Vagina (tissue), 2 donors: ENCODE measurements at places on chromosomes 16 and 17.

- no peak for DNase-seq
Measured at GRCh38 chr17:5557990-5558389, 26.3 kb downstream of the NLRP1 start.

DNA sequence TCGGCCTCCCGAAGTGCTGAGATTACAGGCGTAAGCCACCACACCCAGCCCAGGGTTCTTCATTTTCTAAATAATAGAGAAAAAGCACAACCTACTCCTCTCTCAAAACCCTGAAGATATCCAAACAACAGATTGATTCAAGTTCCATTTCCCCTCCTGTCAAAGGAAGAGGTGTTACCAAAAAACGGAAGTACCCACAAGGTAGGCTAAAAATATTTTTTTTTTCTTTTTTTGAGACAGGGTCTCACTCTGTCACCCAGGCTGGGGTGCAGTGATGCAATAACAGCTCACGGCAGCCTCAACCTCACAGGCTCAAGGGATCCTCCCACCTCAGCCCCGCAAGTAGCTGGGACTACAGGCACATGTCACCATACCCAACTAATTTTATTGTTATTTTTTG lies 18.9 kb downstream of the UTP6 start:
- no peak for DNase-seq

DNA sequence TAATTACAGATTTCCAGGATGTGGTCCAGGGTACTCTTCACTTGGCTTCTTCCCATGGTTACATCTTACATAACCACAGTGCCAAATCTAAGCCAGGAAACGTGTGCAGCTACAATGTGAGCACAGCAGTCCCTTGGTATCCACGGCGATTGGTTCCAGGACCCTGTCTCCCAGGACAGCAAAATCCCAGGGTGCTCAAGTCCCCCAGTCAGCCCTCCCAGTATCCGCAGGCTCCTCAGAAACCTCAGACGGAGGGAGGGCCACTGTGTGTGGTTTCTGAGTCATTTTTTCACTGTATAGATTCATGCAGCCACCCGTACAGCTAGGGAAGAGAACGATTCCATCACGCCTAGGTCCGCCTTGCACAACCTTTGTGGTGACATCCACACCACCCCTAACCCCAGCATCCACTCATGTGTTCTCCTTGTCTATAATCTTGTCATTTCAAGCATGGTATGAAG lies 11.1 kb upstream of the ATP2C2 start:
- no peak for DNase-seq

DNA sequence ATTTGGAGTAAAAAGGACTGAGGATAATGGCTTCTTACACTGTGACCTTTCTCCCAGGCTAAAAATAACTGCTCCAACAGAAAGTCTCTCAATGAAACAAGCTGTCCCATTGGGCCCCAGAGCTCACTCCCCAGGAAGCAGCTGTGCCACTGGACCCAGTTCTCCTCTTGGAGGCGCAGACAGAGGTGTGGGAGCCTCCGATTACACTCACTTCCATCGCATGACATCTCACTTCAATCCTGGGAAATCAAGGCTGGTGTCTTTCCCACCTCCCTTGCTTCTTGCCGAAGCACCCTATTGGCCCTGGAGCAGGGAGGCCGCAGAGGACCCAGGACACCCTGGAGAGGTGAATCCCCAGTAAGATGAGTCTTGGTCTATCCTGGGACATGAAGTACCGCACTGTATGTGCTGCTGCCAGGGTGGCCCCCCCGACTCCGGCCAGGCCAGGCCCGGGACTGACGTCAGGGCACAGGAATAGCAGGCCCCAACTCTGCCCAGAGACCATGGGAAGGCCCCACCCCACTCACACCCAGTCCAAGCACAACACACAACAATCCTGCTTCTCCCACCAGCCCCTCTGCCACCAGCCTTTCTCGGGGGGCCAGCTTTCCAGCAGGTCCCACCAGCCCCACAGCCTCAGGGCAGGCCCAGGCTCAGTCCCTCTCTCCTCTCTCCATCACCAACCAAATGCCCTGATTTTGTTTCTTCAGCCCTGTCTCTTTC lies 29.5 kb downstream of the SRL start:
- DNase-seq = no peak

- no peak for DNase-seq
Measured at GRCh38 chr17:43671031-43671692, 9.4 kb upstream of the MEOX1 start.

- DNase-seq = no peak
Measured at GRCh38 chr16:14168146-14168545, 97.0 kb downstream of the MRTFB start.

DNA sequence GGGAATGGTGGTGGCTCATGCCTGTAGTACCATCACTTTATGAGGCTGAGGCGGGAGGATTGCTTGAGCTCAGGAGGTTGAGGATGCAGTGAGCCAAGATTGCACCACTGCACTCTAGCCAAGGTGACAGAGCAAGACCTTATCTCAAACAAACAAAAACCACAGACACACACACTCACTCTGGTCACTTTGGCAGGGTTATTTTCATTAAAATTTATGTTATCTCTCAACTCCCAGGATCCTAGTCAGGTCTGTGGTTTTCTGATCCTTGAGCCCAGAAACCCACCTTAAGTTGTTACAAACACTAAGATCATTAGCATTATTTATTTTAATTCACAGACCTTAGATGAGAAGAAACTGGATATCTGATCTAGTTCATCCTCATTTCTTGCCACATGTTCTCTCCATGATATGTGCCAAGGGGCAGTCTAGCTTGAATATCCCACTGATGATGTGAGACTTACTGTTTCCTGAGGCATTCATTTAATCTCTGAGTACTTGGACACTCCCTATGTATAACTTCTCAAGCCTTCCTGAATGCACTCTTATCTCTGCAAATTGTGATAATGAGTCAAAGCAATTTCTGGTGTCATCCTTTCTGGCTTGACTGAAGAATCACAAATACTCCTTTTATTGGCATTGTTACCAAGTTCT lies 9.6 kb downstream of the ABHD15 start:
- DNase-seq = no peak

DNA sequence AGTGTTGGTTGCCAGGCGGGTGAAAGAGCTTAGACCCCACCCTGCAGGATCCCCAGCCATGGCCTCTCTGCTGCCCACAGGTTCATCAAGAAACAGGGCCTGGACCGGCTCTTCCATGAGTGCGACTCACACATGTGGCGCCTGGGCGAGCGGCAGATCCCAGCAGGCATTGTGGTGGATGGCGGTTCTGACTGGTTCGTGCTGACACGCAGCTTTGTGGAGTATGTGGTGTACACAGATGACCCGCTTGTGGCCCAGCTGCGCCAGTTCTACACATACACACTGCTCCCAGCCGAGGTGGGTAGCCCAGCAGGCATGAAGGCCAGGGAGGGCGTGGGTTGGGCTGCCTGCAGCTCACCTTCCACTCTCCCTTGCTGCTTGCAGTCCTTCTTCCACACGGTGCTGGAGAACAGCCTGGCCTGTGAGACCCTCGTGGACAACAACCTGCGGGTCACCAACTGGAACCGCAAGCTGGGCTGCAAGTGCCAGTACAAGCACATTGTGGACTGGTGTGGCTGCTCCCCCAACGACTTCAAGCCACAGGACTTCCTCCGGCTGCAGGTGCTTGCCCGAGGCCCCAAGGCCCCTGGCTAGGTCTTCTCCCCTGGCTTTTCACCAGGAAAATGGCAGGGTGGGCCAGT lies 9.9 kb downstream of the XYLT2 start:
- no peak for DNase-seq

- DNase-seq = no peak
Measured at GRCh38 chr16:89004209-89004831, 27.3 kb upstream of the CBFA2T3 start.

GRCh38 chr16:56505181-56505580 lies 14.6 kb downstream of the BBS2 start:
- no peak for DNase-seq

- no peak for DNase-seq
Measured at GRCh38 chr16:50461400-50461760, 86.8 kb upstream of the NKD1 start.

DNA sequence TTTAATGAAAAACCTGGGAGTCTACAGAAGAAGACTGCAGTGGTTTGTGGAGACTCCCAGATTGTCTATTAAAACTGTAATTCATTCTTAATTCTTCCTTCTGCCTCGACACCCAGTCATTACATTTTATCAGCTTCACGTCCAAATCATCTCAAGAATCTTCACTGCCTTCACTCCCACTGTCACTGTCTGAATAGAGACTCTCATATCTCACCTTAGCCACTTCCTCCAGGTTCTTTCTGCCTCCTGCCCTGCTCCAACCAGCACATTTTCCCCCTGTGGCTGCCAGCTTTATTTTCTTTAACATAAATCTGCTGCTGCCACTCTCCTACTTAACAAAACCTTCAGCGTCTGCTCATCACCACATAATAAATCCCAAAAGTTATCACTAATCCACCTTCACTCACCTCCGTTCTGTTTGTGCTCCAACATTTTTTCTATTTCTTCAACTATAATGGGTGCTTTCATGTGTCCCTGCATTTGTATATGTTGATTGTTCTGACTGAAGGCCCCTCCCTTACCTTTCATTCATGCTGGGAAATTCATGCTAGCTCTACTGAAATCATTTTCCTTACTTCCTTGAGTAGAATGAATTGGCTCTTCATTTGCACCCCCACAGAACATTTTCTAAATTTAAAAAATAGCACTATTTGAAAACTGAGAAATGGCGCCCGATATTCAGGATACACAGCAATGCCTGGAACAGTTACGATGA lies 38.9 kb downstream of the KCNJ2 start:
- no peak for DNase-seq
